ENCODE measurements at places on chromosomes 2 and 18. TPM values are rescaled to one million over a fixed set of nuclear protein-coding genes. Genes with fewer than 3 reads are reported as not detected.
A peak's percentile ranks its signal among the peaks of the same experiment; 100 is the strongest.

SULT1C2 gene
- total RNA-seq, result 21.5 TPM

LRRC30 gene
- total RNA-seq, result not detected

C2orf15 gene
- 10.0 TPM for total RNA-seq

DNA sequence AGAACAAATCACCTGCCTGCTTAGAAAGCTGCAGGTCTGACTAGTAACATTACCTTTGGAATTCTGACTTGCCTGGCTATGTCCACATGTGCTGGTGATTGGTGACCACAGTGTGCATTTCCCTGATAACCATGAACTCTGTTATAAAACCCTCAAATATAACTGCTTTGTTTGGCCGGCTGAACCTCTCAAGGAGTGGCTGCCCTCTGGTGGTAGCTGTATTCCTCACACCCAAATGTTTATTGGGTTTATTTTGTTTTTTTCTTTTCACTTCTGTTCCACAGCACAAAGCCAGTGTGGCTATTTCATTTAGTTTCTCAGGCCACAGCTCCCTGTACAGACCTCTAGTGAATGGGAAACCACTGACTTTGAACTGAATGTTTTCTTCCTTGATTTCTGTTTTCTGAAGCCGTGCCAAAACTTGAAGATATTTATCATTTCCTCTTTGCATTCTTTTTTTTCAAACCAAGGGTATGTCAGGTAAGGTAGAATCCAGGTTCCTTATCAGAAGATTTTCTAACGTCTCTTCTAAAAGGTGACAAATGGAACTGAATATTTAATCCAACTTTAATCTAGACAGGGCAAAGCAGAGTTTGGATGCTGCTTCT, 549.0 kb upstream of the VRK2 start:
- DNase-seq, result peak; percentile 82

GRCh38 chr2:95390272-95390880, 12.1 kb upstream of the FAHD2A start:
- DNase-seq, result peak; percentile 37

DNA sequence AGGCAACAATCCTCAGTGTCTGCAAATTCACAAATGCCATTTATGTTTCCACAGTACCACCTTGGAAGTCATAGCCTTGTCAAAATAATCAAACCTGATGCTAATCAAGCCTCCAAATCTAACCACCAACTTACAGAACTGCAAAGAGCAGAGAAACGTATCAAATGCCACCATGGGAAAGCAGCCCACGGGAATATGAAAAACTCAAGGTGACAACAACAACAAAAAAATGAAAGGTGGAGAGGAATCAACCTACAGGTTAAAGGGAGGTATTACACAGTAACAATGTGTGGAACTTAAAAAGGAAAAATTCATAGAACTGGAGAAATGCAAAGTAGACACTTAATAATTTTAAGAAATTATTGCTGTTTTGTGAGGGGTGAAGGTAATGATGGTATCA, 46.7 kb downstream of the CD226 start:
- no peak for DNase-seq

GRCh38 chr18:42030586-42031182, 75.7 kb downstream of the PIK3C3 start:
- peak; percentile 34 for DNase-seq

DNA sequence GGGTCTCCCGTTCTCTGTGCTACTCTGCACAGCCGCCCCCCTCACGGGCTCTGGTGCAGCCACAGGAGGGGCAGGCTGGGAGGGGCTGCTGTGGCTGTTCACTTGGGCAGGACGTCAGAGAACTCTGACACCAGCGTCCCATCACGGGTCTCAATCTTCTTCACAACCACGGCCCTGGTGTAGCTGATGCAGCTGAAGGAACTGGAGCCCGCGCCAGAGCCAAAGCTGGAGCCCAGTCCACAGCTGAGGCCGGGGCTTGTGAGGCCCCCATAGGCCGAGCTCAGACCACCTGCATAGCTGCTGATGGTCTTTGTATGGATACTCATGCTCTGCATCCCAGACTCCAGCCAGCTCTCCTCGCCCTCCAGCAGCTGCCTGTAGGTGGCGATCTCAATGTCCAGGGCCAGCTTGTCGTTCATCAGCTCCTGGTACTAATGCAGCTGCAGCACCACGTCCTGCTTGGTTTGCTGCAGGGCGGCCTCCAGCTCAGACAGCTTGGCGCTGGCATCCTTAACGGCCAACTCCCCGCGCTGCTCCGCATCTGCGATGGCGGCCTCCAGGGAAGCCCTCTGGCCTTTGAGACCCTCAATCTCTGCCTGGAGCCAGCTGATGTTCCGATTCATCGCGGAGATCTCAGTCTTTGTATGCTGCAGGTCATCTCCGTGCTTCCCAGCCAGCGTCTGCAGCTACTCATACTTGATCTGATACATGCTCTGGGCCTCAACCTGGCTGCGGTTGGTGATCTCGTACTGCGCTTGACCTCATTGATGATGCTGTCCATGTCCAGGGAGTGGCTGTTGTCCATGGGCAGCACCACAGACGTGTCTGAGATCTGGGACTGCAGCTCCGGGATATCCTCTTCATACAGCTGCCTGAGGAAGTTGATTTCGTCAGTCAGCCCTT, 7.4 kb upstream of the DUSP19 start:
- peak; percentile 71 for DNase-seq

DNA sequence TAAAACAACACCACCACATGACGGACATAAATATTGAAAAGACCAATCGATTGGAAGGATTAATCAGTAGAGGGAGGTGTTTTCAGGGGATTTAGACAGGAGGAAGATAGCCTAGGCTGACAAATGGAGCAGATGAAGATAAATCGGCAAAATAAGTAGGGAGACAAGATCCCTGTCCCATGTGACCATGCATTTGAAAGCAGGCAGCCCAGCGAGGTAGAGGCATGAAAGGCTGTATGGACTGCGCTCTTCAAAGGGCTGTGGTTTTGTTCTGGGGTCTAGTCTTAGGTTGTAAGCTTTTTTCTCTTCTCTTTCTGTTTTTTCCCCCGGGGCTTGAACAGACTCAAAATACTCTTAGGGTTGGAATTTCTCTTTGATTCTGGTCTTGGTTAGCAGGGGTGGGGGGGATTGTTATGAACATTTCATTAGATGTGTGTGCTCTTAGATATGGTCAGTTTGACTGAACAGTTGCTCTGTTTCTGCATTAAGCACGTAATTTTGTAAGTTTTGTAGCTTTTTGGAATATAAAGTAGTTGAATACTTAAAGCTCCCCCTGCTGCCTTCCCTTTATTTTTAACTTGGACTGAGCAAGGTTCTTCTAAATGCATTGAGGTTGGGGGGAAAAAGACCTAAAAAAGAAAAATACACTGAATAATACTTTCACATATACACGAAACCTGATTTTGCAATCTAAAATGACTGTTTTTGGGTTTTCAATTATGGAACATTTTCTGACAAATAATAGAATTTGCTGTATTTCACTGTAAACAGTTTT, 32.2 kb downstream of the ZNF532 start:
- no peak for DNase-seq

Measured in hepatocyte (in vitro differentiated cells).